ENCODE measurements at places on chromosomes 3 and 15.

DNA sequence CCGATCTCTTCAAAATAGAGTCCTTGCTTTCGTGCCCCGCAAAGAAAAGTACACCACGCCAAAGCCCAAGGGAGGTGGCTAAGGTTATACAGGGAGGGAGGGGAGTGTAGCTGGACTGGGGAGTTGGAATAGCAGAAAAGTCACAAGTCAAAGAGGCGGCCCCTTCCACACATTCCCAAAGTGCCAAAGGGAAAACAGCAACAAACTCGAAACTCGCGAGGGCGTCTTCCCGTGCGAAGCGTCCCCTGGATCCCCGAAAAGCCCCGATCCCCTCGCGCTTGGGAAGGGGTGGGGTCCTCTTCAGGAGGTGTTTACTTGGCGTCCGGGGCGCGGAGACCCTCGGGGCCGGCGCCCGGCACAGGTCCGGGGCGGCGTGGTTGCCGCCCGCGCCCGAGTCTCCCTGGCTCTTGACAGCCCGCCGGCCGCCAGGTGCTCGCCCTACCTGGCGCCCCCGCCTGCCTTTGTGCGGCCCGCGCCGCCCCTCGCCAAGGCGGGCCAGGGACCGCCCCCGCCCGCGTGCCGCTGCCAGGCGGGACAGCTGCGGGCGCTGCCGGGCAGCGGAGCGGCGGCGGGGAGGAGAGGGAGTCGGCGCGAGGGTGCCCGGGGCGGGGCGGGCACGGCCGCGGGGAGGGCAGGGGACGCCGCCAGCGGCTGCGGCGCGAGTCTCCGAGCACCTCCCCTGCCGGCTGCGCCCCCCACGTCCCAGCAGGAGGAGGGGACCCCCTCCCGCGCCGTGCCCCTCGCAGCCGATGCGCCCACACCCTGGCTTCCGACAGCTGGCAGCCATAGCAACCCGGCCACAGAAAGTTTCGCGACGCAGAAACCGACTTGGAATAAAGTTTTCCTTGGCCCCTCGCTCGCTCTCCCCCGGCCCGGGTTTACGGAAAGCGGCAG lies 966 bp downstream of the MYO1E start:
- DNase-seq = no peak

DNA sequence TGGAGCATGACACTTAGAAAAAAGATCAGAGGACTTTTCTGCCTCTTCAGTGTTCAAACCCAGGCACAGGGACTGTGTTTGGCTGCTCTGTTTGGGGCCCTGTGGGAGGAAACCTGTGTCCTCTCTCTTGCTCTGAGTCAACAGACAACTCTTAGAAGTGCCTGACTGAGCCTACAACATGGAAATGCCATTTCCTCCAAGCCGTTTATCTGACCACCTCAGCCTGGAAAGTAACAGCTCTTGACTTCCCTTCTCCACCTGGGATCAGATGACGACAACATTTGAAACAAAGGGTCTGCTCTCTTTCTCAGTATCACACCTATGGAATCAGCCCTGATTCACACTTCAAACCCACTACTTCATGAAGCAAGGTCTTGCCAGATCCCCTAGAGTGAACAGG lies 91.3 kb upstream of the CTDSPL start:
- DNase-seq = no peak

DNA sequence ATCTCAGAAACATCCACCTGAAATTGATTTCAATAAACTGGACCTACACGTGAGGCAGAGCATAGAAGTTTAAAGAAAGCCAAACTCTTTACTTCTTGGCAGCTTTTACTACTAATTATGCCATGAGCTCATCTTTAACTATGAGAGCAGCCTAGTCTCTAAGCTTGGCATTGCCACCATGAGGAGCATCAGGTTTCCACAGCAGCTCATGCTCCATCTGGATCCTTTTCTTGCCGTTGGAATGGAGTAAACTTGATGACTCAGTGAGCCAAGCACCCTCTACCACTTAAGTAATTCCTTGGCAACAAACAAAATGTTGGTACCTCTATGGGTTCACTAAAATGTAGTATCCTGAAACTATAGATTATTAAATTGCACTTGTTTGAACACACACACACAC lies 583.2 kb downstream of the EPHA3 start:
- DNase-seq = peak; percentile 14

DNA sequence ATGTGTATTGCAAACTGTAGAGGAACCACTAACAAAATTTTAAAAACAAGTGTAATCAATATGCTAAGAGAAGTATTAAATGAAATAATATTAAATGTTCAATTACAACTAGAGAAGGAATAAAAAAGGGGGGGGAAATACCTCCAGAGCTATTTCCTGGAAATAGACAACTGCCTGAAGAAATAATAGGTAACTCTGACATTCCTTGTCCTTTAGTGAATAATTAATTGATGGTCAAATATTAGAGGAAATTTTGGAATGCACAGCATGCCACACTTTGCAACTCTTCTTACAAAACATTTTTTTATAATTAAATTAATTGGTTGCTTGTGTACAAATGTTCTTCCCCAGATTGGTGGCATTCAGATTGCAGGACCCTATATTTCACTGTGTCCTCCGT lies 342.6 kb upstream of the COL8A1 start:
- no peak for DNase-seq

DNA sequence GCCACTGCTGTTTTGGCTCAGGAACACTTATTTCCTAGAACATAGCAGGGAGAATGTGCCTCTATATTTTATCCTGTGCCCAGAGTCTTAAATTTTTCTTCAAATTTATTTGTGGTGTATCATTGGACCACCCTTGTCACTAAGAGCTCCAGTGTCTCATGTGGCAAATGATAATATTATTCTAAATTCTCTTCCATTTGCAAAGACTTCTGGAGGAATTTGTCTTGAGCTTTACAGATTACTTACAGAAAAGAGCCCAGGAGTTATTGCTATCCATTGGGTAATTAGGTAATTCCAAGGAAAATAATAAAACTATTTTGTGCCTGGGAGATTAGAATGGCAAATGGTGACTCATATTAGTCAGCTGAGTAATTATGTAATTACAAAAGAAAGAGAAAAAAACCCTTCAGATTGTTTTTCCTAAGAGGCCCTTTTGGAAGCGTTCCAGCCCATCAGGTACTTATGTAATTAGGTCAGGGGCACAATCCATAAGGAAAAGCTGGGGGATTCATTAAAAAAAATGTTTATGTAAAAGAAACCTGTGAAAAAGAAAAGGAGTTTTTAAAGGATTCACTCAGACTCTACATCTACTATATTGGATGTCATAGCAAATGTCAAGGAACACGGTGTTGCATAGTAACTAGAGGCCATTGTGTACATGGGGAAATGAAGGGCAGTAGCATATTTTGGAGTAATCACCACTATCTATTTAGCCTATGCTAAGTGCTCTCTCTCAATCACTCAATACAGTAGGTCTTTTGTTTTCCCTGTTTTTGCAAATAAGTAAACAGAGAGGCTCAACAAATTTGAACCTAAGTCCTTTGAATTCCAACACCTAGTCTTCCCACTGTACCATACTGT lies 380.9 kb upstream of the RARB start:
- no peak for DNase-seq

- DNase-seq = no peak
These were observed 12.7 kb upstream of the AKAP13 start for GRCh38 chr15:85367741-85368140.

DNA sequence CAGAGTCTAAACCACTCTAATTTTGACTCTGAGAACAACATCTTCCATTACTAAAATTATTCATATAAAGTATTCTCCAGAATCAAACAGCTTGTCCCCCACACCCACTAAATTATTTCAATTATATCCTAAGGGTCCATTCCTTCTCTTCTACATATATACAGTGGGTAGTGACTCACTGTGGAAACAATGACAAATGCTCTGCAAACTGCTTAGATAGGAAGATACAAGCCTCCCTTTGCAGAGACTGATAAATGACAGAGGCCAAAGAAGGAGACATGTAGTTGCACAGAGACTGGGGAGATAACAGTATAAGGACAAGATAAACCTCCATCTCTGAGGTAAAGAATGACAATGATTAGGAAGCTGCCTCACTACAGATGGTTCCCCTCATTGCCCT lies 1087.4 kb downstream of the AGBL1 start:
- DNase-seq = no peak

DNA sequence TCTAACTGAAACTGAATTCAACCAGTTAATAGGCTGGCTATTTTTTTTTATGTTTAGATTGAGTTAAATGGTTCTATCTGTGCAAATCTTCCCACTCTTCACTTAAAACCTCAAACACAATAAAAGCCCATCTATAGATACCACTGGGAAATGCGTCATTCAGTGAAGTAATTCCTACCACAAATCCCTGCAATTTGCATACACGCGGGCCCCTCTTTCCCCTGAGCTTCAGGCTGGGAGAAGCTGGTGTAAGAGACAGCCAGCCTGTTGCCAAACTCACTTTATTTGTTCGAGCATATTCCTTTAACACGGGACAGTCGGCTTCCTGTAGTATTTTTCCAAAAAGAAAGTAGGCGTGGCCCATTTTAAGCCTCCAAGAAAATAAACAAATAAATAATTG lies 26.0 kb upstream of the MCTP2 start:
- DNase-seq = no peak

GRCh38 chr15:58038426-58039078 lies 27.0 kb downstream of the ALDH1A2 start:
- peak; percentile 64 for DNase-seq

DNA sequence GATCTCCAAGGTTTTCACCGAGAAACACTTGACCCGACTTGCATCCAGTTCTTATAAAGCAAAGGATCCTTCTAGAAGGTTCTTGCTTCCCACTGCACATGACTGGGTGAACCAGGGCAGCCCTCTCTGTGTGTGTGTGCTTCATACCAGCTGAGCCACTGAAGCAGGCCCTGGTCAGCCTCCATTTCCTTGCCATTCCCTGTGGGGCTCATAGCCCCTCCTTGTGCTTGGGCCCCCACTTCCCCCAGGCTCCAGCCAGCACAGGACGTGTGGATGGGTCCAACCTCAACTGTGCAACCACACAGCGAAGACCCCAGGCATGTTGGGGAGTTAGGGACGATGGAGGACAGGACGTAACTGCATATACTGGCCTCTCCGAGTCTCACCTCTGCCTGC lies 15.5 kb downstream of the KLF15 start:
- no peak for DNase-seq

- DNase-seq = no peak
These were observed 28.1 kb downstream of the SPINK8 start for GRCh38 chr3:48305396-48305795.

DNA sequence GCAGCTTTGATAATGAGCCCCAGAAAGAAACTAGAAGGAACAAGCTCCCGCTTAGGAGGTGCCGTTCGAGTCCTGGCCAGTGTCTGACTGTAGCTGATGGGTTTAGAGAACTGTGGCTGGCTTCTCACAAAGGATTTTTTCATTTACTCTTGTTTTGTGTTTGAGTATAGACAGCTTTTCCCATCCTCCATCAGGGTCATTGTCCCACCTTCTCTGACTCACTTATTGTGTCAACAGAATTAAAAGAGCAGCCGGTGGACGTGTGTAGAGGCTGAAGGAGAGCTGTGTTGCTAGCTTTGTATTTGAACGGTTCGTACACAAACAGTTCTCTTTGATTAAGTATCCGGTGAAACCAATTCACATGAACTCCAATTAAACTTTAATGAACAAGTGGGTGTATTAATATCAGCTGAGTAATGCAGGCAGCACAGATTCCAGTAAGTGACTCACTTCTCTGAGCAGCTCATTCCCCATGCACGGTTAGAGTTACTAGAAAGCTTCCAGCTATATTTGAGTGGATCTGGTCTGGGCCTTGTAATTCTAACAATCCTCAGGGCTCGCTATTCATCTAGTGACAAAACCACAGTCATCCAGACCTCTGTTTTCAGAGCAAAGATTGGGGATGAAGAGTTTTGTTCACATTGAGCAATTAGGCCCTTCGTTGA lies 141.0 kb downstream of the LPP start:
- no peak for DNase-seq

DNA sequence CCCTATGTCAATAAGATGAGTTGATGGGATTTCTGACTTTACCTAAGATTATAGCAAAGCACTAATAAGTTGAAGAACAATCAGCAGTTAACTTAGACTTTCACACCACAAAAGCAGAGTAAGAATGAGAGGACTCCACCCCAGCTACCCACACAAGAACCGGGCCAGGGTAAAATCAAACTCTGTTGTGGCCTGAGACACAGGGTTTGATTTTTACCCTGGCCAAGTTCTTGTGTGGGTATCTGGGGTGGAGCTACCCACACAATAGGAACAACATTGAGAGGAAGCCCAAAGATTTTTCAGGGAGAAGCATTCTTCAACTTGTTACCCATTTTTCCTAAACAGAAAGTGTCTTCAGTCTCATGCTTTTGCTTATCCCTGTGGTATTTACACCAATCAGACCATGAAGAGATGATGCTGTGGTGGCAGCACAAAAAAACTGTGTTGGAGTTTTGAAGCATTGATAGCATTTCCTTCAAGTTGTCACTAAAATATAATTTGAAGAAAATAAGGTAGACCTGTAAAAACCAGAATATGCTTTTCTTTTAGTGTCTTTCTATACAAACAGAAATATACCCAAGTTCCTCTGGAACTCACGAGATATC lies 25.6 kb downstream of the CPOX start:
- DNase-seq = no peak
